Mucosa of descending colon (tissue), 3 donors: ENCODE measurements at places on chromosomes 5 and 9.
A peak's percentile ranks its signal among the peaks of the same experiment; 100 is the strongest.

- no peak for DNase-seq
Measured at GRCh38 chr9:96464426-96464825, 14.5 kb downstream of the HABP4 start.

GRCh38 chr9:94881940-94882339, 155.4 kb downstream of the AOPEP start:
- DNase-seq, result no peak

GRCh38 chr5:59503220-59503619, 390.3 kb downstream of the PDE4D start:
- no peak for DNase-seq

DNA sequence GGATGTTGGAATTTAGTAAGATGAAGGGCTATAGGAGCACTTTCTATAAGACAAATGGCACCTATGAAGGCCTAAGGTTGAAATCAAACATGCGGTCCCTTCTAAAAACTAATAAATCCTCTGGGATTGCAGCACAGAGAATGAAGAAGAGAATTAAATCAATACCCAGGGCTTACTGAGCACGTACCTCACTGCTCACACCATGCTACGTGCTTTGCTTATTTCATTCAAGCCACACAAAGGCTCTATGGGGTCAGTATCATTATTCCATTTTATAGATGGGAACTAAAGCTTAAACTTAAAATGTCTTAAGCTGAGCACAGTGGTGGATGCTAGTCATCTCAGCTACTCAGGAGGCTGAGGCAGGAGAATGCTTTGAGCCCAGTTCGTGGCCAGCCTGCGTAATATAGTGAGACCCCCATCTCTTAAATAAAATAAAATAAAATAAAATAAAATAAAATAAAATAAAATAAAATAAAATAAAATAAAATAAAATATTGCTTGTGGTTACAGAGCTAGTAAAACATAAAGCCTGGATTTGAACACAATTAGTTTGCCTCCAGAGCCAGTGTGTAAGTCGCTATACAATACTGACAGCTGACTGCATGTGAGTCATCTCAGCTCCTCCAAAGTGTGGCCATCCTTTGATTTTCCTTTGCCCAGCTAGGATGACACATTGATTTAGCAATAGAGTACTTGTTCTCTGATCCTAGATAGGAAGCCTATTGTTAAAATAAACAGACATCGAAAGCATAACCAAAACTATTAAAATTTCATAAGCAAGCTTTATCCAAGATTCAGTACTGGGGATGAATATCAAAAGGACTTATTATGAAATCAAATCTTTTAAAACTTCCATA, 20.9 kb upstream of the DPYSL3 start:
- DNase-seq, result no peak

- peak; percentile 79 for DNase-seq
Measured at GRCh38 chr9:127899128-127899943, at the start of gene ST6GALNAC6. Gene ST6GALNAC6, minus strand, starts transcription at chr9:127899603. Its CDS starts 1,622 bp downstream, at chr9:127897981.

DNA sequence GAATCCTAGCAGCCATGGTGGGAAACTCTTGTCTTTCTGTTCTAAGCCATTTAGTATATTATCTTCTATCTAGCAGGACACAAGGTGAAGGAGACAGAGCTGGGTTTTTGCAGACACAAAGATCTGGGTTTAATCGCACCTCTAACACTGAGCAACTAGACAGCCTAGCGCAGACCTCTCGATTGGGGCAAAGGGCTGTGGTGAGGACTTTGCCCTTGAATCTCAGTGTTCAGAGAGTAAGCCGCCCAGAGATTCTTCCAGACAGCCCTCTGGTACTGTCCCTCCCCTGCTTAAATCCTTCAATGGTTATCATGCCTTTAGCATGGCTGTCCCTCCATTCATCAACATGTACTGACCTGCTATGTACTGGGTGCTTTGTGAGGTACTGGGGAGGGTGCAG, 128.1 kb downstream of the CRB2 start:
- DNase-seq, result peak; percentile 85

DNA sequence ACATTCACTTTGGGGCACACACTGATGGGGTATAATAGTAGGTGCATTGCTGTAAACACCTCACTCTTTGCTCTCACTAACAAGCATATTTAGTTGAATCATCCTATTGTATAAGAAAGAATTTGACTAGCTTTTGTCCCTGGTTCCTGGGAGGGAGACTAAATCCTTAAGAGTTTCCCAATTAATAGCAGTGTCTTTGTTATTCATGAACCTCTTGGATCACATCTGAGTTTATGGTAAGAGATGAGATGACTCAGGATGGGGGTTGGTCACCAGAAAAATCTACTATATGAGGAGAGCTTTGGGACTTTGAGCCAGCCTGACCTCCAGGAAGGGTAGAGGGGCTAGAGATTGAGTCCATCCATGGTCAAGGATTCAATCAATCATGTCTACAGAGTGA, 56.8 kb downstream of the PUM3 start:
- no peak for DNase-seq

GRCh38 chr9:12817702-12818101, 42.9 kb downstream of the LURAP1L start:
- peak; percentile 87 for DNase-seq

GRCh38 chr9:99129091-99129490, 24.2 kb downstream of the TGFBR1 start:
- DNase-seq, result no peak

GRCh38 chr5:171801-172331, 19.4 kb upstream of the LRRC14B start:
- DNase-seq, result no peak

DNA sequence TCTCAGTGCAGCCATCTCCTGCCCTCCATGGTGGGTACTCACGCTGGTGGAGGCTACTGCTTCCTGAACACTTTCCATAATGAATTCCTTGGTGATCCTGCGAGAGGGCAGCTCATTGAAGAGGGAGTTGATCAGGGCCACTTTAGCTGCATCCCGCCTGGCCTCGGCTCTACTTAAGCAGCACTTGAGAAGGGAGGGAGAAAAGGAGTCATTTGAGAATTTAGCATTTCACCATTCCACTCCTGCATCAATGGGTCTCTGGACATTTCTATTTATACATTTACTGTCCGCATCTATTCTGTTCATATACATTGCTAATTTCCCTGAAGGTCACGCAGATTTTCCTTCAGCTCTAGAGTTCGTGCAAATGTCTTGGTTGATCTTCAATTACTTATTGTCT, 35.1 kb downstream of the LIX1 start:
- no peak for DNase-seq

DNA sequence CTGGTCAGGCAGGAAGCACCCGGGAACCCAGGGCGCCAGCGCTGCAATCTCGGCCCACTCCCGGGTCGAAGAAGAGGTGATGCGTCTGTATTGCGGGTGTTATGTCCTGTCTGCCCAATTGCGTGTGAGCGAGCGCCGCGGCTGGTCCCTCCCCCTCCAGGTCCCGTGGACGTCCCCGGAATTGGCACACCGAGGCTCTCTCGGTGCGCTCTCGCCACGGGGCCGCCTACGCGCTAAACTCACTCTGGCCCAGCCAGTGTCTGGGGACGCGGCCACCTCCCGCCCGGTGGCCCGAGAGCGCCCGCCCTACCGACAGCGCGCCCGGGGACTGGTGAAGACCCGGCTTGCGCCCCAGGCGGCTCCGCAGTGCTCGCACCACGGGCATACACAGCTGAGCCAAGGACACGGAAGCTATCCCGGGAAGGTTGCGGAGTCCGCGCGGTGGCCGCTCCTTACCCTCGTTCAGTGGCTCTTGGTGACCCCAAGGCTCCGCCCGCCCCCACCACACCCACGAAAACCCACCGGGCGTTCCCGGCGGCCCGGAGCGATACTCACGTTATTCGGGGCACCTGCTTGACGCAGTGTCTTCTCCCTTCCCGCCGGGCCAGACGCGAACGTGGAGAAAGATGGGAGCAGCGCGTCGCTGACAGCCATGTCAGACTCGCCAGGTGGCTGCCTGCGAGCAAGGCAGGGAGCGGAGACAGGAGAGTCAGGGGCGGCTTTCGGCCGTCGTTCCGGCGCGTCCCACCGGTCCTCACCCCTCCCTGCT, 1.0 kb downstream of the KLF4 start:
- DNase-seq, result peak; percentile 86

- no peak for DNase-seq
Measured at GRCh38 chr5:133977161-133977787, 8.8 kb upstream of the C5orf15 start.

GRCh38 chr5:153919161-153919560, 119.5 kb downstream of the FAM114A2 start:
- no peak for DNase-seq

GRCh38 chr5:180858586-180858985, 2.5 kb downstream of the ZFP62 start:
- DNase-seq, result no peak

GRCh38 chr9:37592108-37592951, at the start of gene TOMM5:
Gene TOMM5, minus strand, starts transcription at chr9:37592597. Its CDS starts 65 bp downstream, at chr9:37592532.
- peak; percentile 95 for DNase-seq

DNA sequence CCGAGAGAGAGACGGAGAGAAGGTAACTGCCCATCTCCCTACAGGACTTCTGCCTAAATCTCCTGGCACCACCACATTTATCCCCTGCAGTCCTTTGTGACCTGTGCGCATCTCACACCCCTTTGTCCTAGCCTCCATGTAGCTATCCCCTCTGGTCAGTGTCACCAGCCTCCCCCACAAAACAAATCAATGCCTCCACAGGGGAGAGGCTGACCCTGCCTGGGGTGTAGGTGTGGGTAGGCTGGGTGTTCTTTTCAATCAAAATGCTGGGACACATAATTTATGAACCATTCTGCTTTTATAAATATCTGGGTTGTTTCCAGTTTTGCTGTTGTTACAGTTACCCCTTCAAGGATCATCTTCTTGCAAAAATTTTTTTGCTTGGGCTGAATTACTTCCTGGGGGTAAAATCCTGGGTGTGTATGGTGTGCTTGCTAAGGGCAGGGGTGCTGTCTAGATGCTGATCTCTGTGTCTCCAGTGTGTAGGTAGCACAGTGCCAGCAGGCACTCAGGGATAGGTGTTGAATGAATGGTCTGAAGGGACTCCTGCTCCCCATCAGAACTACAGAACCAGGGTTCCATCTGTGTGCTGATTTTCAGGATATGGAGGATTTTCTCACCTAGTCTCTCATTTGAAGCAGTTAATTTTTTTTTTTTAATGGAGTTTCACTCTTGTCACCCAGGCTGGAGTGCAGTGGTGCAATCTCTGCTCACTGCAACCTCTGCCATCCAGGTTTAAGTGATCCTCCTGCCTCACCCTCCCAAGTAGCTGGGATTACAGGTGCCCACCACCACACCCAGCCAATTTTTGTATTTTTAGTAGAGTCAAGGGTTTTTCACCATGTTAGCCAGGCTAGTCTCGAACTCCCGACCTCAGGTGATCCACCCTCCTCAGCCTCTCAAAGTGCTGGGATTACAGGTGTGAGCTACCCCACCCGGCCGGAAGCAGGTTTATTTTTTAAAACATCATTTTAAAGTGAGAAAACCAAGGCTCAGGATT, at the start of gene GARIN3:
Gene GARIN3 (minus strand): TSS at position 51 of the 1,000 bp plus-strand sequence. CDS start 96 bp downstream, outside the sequence.
- DNase-seq, result no peak

GRCh38 chr9:34983209-34983608, 6.3 kb upstream of the DNAJB5 start:
- DNase-seq, result no peak

- no peak for DNase-seq
Measured at GRCh38 chr9:35731415-35732184, 395 bp downstream of the TLN1 start.

DNA sequence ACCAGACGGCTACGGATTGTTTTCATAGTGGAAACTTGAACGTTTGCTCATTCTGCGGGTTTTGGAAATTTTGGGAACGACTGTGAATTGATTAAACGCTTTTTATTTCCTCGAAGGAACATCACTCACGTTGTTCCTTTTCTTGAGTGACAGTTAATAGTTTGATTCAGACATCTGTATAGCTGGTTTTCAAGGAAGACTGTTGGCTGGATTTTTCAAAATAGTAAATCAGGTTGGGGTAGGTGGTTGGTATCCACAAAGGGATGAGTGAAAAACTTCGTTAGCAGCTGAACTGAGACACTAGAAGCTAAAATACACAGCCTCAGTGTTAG, 1.1 kb downstream of the TGFBR1 start:
- no peak for DNase-seq

DNA sequence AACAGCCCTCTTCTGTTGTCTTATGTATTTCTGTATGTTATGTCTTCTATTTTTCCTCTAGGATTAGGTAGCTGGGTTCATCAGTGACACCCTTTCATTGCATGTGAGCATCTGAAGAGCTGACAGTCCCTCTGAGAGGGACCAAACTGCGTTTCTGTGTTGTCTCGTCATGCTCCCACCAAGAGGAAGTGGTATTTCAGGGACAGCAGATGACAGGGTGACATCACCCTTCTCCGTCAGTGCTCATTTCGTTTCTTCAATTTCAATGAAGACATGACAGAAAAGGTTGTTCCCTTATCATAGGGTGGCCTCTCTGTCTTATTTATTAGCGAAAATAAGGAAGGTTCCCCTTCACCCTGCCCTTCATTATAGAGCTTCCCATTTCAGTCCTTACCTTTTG, 225.9 kb upstream of the NR4A3 start:
- DNase-seq, result no peak

DNA sequence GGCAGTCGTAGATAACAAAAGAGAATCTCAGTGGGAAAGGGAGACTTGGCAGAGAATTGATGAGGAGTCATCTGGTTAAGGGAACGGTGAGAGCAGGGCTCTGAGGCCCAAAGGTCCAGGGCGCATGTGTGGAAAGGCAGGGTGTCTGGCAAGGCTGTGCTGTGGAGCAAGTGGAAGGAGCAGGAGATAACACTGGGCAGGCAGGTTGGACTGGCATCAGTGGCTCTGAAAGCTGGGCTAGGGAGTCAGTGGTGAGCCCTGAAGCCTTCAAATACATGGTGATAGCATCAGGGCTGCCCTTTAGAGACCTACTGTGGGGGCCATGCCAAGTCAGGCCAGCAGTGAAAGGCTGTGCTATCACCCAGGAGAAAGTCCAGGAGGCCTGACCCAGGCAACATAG, 131.3 kb downstream of the GABBR2 start:
- DNase-seq, result no peak
